ENCODE measurements at places on chromosomes 2 and 18. TPM values are rescaled to one million over a fixed set of nuclear protein-coding genes. Genes with fewer than 3 reads are reported as not detected.
A peak's percentile ranks its signal among the peaks of the same experiment; 100 is the strongest.

Gene PFN4
- total RNA-seq, result 0.93 TPM

Gene MTLN
- 25.5 TPM for total RNA-seq

Gene NPPC
- not detected for total RNA-seq

Gene BMP10
- not detected for total RNA-seq

Gene SERPINB12
- total RNA-seq, result not detected

Gene MYO5B
- total RNA-seq, result 1.4 TPM

Gene INHA
- not detected for total RNA-seq

DNA sequence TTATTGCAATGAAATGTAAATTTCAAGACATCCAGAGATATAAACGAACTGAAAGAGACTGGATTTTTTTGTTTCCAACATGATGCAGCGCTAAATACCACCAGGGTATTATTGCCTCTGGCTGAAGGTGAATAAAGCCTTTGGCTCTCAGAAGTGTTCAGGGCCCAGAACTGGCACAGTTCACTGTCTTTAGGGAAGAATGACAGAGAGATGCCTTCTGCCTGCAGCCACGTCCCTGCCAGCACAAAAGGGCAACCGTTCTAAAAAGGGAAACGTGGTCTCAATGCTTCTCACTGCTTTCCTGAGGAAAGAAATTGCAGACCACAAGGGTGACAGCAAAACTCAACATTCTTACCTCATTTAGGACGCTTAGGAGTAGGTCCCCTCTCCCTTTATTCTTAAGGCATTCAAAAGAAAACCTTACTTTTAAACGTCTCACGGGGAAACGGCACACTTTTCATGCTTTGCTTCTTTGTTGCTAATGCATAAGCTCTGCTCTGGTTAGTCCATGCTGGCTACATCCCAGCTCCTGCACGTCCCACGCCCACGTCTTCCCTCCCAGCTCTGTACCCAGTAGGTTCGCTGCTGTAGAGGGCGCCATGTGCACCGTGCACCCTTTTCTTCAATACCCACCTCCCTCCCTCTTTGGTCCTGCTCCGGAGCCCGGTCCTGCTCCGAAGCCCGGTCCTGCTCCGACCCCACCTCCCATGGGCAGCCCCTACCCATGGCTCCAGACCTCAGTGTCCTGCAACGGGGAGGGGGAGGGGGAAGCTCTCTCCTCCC, 171.0 kb downstream of the HRH4 start:
- DNase-seq, result no peak

DNA sequence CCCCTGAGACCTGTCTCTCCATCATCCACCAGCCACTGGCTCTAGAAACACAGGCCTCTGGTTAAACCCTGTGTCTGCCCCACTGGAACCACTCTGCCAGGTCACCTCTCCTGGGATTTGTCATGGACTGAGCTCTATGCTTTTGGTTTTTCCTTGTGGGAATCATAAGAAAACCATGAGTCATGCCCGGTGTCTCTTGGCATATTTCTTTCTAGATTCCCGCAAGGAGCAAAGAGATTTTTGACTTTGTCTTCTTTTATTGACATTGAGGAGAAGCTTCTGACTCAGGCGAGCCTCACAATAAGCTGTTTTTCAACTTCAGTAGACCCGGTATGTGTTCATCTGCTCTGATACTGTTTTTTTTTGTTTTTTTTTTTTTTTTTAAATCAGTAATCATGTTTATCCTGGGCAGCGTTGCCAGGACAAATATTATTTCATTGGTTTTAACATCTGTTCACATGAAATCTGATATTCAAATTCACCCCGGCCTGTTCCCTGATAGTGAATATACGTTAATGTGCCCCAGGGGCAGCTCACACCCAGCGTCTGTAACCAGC, 207.1 kb downstream of the ACKR3 start:
- DNase-seq, result peak; percentile 82

DNA sequence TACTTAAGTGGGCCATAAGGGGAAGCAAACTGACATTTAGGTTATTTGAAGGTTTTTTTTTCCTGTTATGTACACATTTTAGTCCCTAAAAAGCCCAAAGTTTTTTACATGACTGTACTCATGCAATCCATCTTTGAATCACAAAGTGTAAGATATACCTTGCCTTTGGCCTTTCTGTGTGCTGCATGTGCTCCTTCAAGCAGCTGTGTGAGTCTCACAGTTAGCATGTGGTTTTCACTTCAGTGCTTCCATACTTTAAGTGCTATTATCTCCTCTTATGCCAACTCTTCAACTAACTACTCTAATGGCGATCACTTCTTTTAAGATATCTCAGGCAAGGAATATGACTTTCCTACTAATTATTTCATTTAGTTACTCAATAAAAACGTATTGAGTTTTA, 597.1 kb upstream of the ACVR2A start:
- no peak for DNase-seq

DNA sequence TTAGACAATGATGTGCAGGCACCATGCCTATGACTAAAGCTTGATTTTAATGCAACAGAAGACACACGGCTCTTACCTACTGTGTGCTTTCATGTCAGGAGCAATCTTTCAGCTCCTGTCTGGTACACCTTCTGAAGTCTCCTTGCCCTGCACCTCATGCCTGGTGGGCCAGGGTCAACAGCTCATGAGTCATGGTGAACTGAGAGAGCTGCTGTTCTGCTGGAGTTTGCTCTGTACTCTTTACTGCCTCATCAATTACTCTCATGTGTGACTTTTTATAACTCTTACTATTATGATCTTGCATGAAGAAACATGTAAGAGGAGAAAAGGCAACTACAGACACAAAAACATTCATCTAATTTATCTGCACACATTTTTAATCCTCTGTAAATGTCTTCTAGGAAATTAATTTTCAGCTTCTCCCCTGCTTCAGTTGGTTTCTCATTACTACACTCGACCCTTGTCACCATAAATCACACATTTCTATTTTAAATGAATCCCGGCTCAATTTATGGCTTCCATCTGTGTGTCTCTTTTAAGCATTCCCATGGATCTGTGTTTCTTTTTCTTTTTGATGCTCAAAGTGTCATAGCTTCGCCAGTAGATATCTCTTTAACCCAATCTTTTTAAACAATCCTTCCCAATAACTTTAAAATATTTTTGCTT, 9.7 kb downstream of the SERPINB7 start:
- no peak for DNase-seq

GRCh38 chr2:207704671-207705070, 6.8 kb upstream of the CCNYL1 start:
- DNase-seq, result no peak

GRCh38 chr18:31774477-31774785, 13.8 kb upstream of the SLC25A52 start:
- no peak for DNase-seq

- no peak for DNase-seq
Observed at GRCh38 chr2:199784512-199784911, 66.5 kb downstream of the FTCDNL1 start.

DNA sequence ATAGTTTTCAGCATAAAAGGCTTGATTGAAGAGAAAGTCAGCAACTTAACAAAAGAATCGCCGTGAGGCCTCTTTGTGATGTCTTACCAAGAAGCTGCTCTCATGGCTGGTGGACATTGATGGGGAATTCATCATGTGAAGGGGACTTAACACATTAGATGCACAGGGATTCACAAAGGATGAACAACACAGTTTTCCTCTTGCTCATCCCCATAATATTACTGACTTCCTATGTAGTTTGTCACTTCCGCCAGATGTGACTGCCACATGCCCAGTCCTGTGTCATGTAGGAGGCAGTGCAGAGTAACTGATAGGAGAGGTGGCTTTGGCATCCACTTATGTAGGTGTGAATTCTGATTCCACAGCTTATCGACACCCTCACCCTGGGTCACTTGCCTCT, 232.6 kb upstream of the LYPD1 start:
- no peak for DNase-seq

- no peak for DNase-seq
Observed at GRCh38 chr18:78818495-78818894, 161.1 kb upstream of the SALL3 start.

- no peak for DNase-seq
Observed at GRCh38 chr2:104889960-104890684, 36.2 kb downstream of the POU3F3 start.

DNA sequence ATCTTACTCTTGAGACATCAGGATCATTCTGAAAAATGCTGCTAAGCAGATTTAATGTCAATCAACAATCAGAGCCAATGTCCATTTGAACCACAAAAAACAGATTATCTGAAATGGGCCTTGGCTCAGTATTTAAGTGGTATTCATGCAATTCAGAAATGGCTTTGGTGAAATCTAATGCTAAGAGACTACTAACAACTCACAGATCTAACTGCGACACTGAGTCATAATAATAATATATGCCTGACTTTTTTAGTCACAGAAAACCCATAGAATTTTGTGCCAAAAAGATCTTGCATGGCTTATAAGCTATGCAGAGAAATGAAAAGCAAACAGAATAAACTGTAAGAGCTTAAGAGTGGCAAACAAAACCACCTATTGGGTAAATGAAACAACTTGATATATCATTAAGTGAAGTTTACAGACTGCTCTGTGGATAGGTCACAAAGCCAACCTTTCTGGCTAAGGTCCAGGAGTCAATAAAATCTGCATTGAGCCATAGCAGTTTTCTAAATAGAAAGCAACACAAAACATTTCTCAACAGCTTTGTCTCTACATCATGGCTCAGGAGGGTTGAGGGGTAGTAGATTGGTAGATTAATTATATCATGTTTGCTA, 234.3 kb downstream of the LRATD1 start:
- DNase-seq, result no peak

- DNase-seq, result peak; percentile 23
Observed at GRCh38 chr2:25651782-25652455, 21.5 kb downstream of the DTNB start.

DNA sequence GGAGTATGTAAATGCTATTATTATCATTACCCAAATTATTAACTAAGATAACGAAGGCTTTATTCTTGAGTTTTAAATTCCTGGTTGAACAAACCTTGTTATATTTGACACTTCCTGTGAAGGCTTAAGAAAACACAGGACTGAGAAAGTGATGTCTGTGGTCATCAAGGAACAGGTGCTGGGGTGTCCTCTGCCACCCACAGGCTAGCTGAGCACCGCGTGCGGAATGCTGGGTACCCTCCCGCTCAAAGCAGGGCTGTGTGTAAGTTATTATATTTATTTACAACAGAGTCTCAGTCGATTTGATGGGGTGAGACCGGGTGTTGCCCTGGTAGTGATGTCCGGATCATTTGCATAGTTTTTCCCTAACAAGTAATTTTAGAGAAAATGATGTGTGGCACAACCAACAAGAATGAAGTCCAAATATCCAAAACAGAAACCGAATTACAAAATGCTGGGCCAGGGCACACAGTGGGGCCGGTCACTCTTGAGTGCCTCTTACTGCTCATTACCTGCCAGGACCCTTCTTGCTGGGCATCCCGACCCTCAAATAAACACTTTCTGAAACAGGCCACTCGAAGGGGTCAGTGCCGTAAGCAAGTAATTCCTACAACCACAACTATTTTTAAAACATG, 49.2 kb downstream of the TMEM18 start:
- no peak for DNase-seq

DNA sequence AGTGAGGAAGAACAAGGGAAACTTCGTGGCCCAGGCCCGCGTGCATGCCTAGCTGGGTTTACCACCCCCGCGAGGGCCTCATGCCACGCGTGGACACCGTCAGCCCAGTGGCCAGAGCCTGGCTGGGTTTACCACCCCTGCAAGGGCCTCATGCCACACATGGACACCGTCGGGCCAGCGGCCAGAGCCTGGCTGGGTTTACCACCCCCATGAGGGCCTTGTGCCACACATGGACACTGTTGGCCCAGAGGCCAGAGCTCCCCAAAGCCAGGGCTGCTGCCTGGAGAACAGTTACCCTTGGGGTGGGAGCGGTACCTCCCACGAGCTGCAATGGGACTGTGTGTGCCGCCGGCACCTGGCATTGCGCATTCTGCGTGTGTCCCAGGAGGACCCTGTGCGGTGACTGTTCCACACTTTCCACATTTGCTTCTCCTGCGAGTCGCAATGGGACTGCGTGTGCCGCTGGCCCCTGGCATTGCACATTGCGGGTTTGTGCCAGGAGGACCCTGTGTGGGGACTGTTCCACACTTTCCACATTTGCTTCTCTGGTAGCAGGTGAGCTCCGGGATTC, 105.6 kb upstream of the CTDP1 start:
- no peak for DNase-seq

DNA sequence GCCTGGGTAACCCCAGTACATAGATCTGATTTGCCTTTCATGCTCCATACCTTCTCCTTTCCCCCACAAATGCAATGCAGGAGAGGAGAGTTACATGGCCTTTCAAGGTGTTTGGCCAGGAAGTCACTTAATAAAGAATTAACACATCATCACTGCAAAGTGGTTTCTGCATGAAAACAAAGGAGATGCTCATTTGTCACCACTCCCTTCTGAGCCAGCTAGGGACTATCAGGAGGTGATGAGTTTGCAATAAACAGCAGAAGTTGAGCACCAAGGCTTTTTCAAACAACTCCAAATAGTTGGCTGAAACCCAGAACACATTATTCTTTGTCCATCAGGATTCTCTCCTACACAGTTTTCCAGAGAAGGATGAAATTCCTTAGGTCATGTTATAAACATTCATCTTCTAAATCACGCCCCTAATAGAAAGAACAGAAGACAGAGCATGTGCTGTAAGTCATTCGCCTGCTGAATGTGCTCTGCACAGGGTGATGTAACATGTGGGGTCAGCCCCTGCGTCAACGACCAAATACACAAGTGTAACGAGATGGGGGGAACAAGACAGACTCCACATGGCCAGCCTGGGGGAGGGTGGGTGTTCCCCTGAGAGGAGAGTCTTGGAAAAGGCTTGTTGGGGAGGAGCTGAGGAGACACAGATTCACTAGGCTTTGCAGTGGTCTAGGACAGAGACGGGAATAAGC, 87.3 kb upstream of the RMDN2 start:
- DNase-seq, result no peak

- DNase-seq, result no peak
Observed at GRCh38 chr2:33011941-33012340, 65.2 kb downstream of the LTBP1 start.

DNA sequence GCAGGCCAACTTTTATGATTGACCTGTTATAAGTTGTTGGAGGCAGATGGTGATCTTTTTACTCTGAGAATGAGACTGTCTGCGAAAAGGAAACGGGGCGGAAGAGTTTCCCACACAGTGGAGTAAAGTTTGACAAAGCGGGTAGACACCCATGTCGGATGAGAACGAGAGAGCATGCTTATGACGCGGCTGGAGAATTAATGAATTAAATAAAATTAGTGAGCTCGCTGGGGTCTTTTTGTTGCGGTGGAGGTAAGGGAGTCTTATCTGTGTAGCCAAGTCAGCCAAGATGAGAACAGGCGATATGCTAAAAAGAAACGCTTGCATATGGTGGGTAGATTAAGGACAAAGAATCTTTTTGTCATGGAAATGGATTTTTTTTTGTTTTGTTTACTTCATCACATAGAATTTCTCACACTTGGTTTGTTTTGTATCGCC, 1.8 kb downstream of the SALL3 start:
- DNase-seq, result no peak

All from endothelial cell of umbilical vein (primary cell).